T-helper 22 cell (primary cell): ENCODE measurements at places on chromosomes 6 and 20.

GRCh38 chr6:72798196-72798595, 176.3 kb downstream of the KCNQ5 start:
- DNase-seq = no peak

GRCh38 chr6:134421501-134421900, 103.6 kb upstream of the SGK1 start:
- no peak for DNase-seq

DNA sequence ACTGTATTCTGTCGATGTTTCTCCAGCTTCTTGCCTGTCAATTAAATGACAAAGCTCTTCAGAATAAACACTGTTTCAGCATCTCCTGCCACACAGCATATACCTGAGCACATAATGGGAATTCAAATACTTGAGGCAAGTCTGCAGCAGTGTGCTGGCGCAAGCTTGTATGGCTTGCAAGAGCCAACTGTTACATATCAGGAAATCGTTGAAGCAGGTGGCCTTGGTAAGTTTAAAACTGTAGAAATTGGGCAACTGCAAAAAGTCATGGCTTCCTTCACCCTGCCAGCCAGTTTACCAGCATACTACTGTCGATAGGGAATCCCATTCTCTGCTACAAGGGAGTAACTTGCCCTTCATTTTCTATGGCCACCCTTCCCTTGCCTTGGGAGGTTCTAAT, 23.0 kb downstream of the CPNE1 start:
- DNase-seq = no peak

DNA sequence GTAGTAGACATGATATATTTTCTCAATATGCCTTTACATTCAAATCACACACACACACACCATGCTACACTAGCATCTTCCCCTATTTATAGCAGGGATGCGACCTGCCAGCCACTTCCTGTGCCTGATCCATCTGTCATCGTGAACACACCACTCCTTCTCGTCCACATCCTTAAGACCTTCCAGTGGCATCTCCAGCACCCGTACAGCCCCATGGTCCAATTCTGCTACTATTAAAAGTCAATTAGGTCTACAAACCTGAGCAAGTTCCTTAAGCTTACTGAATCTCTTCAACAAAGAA, 54.5 kb downstream of the KIF16B start:
- DNase-seq = no peak
